ENCODE measurements at places on chromosomes 6 and 20.

DNA sequence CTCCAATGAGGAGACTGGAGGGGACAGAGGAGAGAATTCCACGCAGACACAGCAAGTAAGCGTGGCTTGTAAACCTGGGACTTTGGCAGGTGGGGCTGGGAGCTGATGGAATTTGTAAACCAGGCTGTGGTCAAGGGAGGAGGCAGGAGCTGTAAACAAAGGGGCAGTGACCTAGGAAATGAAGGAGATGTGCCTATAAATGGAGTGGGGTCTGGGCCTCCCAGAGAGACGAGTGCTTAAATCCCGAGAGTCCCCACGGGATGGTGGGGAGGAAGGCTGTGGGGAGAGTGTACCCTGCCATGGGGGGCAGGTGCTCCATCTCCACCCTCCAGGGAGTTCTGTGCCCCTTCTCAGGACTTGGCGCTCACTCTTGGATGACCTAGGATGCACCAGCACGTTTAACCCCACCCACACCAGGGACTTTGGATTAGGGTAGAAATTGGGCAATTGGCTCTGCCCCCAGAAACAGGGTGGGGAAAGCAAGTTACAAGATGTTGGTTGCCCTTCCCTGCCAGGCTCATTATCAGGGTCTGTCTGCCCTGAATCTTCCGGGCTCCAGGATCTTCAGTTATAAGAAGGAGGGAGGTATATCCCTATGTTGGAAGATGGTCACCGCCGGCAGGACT, 4.0 kb upstream of the DHX16 start:
- DNase-seq = no peak

- no peak for DNase-seq
Measured at GRCh38 chr6:117404548-117404947, 21.2 kb downstream of the ROS1 start.

- DNase-seq = no peak
Measured at GRCh38 chr6:38141085-38141484, 321.6 kb downstream of the ZFAND3 start.

DNA sequence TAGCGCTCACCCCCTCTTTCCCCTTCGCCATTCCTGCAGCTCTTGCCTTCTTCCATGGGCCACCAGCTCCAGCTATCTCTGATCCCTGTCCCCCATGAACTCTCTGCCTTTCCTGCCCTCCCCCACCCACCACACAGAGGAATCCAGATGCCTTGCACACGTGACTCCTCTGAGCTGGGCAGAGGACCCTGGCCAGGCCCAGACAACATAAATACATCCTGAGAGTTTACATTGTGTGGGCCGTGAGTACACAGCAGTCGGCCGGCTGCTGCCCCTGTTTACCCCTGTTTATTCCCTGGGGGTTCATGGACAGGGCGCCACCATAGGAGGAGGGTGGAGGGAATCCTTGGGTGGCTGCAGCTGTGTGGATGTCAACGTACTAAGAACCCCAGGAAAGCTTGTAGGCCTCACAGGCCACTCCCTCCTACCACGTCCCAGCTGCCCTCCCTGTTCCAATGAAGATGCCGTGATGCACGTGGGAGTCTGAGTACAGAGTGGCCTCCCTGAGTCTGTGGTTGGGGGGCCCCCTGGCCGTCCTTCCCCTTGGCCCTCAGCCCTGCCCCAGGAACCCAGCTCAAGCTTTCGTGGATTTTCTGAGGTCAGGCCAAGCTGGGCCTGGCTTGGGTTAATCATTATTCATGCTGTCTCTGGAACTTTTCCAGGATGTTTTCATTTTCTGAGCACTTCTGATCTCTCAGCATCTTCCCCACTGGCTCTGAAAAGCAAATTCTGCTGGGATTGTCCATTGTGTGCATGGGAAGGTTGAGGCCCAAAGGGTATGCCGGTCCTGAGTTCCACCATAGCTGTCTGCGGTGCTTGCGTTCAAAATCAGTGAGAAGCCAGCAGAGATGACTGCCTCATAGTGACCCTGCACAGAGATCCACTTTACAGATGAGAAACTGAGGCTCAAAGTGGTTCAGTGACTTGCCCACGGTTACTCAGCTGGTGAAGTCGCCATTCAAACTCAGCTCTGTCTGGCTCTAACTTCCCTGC, 136.3 kb downstream of the MRPL14 start:
- DNase-seq = no peak

GRCh38 chr20:61976644-61977418, 88.8 kb downstream of the TAF4 start:
- DNase-seq = no peak

GRCh38 chr20:25037288-25038102, 20.4 kb downstream of the ACSS1 start:
- no peak for DNase-seq

DNA sequence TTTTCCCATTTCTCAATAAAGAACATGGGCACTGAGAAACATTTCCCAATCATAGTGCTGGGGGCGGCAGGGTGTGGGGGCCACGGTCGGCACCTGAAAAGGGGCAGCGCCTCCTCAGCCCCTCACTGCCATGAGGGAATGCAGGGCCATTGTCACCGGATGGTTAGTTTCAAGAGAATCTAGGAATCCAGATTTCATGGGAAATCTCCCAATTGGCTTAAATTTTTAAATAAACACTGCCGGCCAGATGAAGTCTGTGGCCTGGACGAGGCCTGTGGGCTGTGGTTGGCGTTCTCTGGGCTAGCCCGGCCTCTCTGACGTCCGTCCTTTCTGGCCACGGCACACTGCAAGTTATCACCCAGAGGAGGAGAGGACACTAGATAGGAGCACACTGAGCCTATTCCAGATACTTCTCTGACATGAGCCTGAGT, 25.6 kb downstream of the MANBAL start:
- DNase-seq = no peak

DNA sequence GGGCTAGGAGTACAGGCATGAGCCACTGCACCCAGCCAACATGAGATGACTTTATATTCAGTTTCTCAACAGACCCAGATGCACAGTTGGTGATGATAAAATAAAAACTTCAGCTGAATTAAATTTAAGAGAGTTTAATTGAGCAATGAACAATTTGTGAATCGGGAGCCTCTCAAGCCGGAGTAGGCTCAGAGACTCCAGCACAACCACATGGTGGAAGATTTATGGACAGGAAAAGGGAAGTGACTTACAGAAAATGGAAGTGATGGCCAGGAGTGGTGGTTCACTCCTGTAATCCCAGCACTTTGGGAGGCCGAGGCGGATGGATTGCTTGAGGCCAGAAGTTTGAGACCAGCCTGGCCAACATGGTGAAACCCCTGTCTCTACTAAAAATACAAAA, 10.4 kb upstream of the BCAS4 start:
- DNase-seq = no peak

- DNase-seq = no peak
Measured at GRCh38 chr20:57261457-57262251, 4.8 kb downstream of the BMP7 start.

DNA sequence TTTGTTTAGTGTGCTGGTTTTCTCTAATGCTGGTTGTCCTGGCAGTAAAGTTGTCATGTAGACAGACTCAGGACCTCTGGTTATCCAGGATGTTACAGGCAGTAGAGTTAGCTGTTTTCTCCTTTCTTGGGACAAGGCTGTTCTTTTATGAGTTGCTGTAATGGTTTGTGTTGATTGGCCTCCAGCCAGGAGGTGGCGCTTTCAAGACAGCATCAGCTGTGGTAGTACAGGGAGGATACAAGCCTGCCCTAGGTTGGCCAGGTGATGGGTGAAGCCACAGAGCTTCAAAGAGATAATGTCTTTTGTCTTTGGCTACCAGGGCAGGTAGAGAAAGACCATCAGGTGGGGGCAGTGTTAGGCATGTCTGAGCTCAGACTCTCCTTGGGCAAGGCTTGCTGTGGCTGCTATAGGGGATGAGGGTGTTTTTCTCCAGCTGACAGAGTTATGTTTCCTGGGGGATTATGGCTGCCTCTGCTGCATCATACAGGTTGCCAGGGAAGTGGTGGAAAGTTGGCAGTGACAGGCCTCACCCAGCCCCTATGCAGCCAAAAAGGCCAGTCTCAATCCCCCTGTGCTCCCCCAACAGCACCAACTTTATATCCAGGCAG, 127.2 kb upstream of the TAB2 start:
- DNase-seq = no peak

- DNase-seq = no peak
Measured at GRCh38 chr20:62776692-62777527, 19.4 kb upstream of the MRGBP start.

- no peak for DNase-seq
Measured at GRCh38 chr20:440148-440547, 22.2 kb downstream of the TBC1D20 start.

DNA sequence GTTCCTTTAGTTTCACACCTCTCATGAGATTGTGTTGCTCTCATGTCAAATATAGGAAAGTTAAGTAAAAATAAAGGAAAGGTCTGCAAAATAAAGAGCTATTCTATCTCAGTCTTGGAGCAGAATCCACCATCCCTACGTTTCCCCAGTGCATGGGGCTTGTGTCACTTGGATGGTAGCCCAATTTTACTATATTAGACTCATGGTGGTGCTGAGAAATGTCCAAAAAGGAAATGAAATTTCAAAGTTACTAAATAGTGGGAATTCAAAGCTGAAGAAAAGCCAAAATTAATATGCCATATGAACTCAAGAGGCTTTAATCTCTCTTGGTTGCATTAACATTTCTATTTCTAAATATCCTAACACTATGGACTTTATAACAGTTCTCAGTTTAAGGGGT, 1283.3 kb upstream of the GJE1 start:
- no peak for DNase-seq

- no peak for DNase-seq
Measured at GRCh38 chr6:150799276-150799805, 66.2 kb upstream of the MTHFD1L start.

GRCh38 chr6:72551470-72551869, 70.4 kb upstream of the KCNQ5 start:
- DNase-seq = no peak
